ENCODE measurements at places on chromosomes 12 and 14.
A peak's percentile ranks its signal among the peaks of the same experiment; 100 is the strongest.

DNA sequence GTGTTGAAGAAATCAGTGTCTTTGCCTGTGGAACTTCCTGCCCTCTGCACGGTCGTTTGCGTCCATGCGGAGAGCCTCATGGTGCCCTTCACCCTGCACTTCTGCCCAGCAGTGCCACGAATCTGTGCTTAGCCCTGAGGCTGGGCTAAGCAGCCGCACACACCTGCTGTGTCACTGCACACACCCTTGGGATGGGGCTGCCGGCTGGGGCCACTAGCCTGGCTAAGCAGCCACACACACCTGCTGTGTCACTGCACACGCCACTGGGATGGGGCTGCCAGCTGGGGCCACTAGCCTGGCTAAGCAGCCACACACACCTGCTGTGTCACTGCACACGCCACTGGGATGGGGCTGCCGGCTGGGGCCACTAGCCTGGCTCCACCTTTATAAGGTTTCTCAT is 188.5 kb downstream of the KIF26A start:
- DNase-seq = no peak

DNA sequence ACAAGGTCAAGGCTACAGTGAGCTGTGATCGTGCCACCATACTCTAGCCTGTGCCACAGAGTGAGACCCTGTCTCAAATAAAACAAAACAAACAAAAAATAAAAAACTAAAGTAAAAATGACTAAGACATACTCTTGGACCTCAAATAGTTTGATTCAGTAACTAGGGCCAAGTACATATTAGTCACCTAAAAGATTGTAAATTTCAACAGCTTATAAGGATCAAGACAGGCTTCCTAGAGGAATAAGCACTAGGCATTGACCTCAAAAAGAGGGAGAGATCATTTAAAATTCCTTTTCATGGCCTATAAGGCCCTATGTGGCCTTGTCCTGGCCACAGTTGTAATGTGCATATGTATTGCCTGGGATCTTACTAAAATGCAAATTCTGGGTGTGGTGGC is 46.0 kb upstream of the CHST11 start:
- DNase-seq = peak; percentile 18

GRCh38 chr12:104083769-104084475 is 19.6 kb downstream of the HCFC2 start:
- DNase-seq = no peak

GRCh38 chr12:124388679-124389137 is 93.8 kb downstream of the RFLNA start:
- peak; percentile 90 for DNase-seq

DNA sequence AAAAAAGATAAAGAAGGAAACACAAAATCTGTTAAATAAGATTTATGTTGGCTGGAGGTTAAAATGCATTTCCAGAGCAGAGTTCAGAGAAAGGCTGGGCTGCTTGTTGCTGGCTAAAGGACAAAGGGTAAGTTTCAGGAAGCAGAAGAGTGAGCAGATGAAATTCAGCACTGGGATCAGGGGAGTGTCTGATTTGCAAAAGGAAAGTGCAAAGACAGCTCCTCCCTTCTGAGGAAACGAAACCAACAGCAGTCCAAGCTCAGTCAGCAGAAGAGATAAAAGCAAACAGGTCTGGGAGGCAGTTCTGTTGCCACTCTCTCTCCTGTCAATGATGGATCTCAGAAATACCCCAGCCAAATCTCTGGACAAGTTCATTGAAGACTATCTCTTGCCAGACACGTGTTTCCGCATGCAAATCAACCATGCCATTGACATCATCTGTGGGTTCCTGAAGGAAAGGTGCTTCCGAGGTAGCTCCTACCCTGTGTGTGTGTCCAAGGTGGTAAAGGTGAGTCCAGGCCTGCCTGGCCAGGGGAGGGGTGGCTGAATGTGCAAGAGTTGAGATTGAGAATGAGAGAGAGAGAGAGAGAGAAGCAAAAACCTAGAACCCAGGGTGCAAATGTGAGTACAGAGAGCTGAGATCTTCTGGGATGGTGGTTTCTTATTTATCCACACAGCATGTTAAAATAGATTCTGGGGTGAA is at the start of gene OAS1:
TSS of gene OAS1 (plus strand) at position 251 of the 703 bp plus-strand sequence. CDS start at position 329, 78 bp downstream.
- DNase-seq = peak; percentile 48

- peak; percentile 40 for DNase-seq
Observed at GRCh38 chr12:64124511-64125197, 97.4 kb downstream of the KICS2 start.

DNA sequence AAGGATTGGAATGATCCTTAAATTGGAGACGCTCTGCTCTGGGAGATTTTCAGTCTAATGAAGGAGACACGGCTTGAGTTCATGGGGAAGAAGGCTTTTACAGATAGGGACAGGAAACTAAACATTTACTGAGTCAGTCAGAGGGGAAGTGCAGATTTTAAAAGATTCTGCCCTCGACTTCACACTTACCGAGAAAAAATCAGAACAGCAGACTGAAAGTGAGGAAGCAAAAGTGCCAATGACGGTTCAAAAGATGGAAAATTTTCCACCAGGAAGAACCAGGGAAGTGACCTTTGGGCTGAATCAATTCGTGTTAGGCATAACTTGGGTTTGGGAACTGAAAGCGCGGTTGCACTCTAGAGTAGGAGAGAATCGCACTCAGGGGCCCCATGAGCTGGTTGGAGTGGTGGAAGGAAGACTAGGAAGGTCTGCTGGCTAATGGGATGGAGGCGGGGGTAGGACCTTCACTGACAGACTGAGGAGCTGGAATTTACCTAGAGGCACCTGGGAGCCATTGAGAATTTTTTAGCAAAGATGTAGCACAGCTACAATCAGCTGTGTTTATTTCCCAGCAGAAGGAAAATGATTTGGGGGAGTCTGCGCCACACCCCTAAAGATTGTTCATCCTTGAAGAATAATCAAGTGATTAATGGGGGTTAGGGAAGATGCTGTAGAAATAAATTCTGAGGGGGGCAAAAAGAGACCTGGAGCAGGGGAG is 1.2 kb downstream of the KCNK13 start:
- DNase-seq = no peak

GRCh38 chr12:16564675-16565074 is 41.3 kb downstream of the LMO3 start:
- DNase-seq = no peak

- DNase-seq = no peak
Observed at GRCh38 chr12:54840244-54840865, 14.0 kb upstream of the MUCL1 start.

GRCh38 chr12:23906329-23906728 is 43.1 kb downstream of the SOX5 start:
- DNase-seq = peak; percentile 55

GRCh38 chr12:12645485-12645884 is 33.8 kb downstream of the CREBL2 start:
- peak; percentile 44 for DNase-seq

Data from fibroblast of pulmonary artery (primary cell).